Stimulated activated CD8-positive, alpha-beta memory T cell treated with anti-CD3 and anti-CD28 coated beads, Interleukin-4, amount 100 ng/mL, for 24 hours (primary cell): ENCODE measurements at places on chromosomes 11 and 22.

DNA sequence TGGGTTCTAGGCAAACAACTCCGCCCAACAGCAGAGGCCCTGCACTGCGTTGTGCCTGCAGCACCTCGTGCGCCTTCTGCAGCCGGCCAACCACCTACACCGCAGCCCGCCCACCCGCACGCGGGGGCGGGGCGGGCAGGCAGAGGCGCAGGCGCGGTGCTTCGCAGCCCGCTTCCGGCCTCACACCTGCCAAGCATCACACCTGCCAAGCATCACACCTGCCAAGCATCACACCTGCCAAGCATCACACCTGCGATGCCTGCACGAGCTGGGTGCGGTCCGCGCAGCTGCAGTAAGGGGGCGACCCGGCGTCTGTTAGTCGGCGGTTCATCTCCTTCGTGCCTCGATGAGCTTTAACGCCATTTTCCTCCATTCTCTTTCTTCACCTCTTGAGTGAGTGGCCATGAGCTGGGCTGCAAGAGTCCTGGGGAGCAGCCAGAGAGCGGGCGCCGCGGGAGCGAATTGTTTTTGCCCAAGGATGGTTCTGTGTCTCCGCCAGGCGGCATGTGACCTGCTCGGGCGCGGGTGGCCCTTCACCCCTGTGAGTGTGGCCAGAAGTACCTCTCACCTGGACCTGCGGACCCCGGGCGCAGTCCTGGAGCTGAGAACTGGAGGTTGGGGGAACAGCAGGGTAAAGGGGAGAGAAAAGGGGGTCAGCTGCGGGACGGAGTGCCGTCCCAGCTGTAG, at the start of gene LDHAL6A:
TSS of gene LDHAL6A (plus strand) at position 171 of the 687 bp plus-strand sequence. CDS start 825 bp downstream, outside the sequence.
- no peak for DNase-seq

- no peak for DNase-seq
Observed at GRCh38 chr11:86812322-86812670, 12.0 kb downstream of the PRSS23 start.

- DNase-seq, result no peak
Observed at GRCh38 chr22:48742556-48743343, 1084.9 kb downstream of the BRD1 start.

DNA sequence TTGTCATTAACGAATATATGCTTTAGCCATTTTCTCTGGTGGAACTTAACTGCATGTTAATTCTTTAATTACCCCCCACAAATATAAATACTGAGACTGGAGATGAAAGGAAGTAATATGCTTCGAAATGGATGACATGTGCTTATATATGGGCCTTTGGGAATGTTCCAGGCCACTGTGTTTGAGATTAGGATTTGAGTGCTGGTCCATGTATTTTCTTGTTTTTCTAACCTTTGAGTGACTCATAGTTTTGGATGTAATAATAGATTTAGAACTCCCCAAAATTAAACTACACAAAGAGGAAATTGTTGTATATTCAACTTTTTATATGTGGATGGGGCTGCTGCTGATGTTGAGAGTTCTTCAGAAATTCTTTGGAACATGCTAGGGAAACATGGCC, 54.2 kb downstream of the EXT2 start:
- DNase-seq, result no peak

DNA sequence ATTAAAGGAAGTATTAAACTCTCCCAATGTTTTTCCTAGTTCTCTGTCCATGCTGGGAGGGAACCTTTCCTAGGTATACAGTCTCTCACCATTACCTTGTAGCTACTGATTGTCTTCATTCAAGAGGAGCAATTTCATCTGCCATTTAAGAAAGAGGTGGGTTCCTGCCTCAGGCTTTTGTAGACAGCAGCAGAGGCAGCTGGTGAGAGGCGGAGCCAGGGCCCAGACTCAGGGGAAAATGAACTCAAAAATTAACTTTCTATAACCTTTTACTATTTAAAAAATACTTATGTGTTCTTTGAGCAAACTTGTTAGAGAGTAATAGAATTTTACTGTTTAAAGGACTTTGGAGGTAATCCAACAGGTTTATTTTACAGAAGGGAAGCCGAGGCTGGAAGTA, 133.0 kb downstream of the SNX19 start:
- DNase-seq, result no peak

DNA sequence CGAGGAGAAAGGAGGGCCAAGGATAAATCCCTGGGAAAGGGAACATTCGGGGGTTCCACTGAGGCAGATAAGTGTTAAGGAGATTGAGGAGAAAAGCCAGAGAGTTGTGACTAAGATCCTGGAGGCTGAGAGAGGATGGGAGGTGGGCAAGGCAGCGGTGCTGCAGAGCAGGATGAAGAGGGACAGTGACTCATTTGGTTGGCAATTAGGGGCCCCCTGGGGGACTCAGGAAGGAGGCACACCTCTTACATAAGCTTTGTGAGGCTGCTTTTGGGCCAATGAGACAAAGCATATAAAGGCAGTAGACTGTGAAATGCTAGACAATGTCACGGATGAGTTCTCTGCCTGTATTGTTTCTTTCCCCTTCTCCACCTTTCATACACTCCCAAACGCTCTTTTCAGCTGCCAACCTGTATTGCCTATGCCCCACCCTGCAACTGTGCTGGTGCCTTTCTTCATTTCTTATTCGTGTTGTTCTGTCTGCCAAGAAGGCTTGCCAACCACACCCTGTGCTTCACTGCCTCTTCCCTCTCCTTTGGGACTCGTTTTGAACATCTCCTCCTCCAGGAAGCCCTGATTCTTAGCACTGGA, 246.8 kb upstream of the KIRREL3 start:
- DNase-seq, result no peak

GRCh38 chr22:37601540-37602442, 6.8 kb upstream of the GGA1 start:
- no peak for DNase-seq

DNA sequence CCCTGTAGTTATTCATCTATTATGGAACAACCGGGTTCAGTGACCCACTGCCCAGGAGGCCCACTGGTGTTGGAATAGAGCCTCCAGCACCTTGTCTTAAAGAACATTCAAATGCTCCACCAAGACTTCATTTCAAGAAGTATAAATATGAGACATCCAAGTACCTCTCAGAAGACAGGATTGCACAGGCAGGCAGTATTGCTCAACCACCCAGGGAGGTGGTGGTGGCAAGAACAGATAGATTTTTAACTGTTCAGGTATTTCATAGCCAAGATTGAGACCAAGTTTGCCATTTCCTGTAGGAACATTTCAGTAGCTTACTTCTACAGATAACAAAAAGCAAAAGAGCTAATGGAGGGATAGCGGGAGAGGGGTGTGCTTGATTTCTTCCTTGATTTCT, 78.7 kb downstream of the COMMD9 start:
- DNase-seq, result no peak

- peak; percentile 28 for DNase-seq
Observed at GRCh38 chr11:2194877-2195755, 23.5 kb upstream of the TH start.

GRCh38 chr22:47878460-47878859, 1116.0 kb downstream of the TBC1D22A start:
- no peak for DNase-seq

DNA sequence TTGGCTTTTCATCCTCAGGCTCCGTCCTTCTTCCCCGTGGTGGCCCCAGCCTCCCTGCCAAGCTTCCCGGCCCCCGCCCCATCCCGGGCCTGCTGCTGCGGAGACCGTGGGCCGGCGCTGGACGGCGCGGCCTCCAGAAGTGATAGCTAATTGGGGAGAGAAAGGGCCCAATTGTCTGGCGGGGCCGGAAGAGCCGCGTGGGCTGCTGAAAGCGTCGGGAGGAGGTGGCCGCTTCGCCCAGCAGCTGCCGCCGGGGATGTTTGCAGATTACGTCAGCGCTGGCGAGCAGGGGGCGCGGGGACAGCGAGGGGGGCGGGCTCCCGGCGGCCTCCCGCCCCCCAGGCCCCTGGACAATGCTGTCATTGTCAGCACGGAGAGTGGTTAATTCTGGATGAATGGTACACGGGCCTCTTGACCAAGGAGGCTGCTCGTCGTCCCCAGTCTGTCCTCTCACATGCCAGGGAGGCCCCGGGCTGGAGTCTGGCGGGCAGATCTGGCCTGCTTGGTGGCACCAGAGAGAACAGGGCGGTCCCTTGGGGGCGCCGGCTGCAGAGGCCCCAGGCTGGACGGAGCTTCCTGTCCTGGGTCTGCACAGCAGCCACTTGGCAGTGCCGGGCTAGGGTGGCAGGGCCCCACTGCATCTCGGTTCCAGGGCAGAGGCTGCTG, 1.6 kb downstream of the SMIM38 start:
- DNase-seq, result no peak

DNA sequence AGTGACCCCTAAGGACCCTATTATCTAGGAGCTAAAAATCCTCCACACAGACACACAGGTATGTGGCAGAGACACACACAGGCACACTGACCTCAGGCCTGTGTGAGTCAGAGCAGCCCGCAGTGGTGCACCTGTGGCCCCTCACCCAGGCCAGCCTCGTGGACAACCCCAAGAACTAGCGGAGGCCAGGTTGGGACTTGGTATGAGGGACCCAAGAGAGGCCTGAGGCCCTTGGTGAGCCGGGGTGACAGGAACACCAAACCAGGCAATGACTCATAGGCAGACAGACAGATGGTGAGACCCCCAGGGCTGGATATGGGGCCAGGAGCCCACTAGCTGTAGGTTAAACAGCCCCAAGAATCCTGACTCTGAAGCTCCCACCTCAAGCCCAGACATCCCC, 6.0 kb downstream of the CASTOR1 start:
- no peak for DNase-seq

DNA sequence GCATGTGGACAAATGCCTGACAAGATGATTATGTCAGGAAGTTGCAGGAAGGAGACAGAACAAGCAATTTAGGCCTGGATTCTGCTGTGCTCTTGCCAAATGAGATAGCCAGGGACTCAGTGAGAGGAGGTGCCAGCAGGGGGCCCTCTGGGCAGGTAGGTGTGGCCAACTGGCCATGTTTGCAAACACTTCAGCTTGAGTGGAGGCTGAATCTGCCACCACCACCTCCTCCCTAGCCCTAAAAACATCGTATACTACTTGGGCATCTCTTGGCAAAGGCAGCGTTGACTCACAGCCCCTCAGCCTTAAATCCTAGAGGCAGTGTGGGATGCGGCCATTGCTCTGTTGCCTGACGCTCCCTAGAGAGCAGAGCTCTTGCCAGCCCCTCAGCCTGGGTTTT, 95.1 kb upstream of the PLET1 start:
- no peak for DNase-seq

DNA sequence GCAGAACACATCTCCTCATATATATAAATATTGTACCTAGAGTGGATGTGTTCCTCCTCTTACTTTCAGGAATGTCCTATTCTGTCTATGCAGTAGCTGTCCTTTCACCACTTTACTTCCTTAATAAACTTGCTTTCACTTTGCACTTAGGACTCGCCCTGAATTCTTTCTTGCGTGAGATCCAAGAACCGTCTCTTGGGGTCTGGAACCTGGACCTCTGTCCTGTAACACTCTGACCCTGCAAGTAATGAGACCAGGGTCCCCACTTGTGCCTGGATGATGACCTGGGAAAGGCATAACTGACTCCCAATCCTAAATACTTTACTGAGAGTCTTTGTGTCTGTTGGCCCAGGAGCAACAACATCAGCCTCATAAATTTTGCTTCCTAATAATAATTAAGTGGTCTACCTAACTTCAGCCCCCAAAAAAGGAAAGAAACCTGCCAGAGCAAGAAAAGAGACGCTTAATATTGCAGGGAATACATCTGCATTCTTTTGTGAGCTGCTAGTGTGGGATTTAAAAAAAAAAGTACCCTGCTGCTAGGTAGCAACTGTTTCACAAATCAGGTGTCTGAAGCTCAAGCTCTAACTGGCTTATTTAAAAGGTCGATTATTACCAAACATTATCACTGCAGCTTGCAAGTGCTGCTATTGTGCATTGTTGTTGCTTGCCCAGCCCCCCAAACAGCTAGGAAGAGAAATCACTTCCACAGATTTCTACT, 69.3 kb downstream of the FAM168A start:
- no peak for DNase-seq

- DNase-seq, result no peak
Observed at GRCh38 chr22:19807161-19807913, 46.8 kb downstream of the TBX1 start.
